ENCODE measurements at places on chromosomes 1 and 21.

DNA sequence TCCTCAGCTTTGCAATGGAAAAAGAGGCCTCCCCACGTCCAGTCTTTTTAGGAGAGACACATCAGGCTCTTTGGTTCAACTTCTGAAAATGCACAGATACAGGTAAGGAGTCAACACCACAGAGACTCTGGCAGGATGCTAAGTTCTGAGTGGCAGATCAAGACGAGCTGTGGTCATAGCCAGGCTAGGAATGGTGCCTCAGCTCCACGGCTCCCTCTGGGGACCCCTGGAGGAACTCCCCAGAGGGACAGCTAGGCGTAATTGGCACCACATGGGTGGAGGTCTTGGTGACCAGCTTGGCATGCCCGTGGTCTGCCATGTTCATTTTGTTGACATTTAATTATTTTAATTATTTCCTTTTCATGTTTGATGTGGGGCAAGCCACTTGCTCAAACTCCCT lies 206.1 kb downstream of the KAZN start:
- no peak for DNase-seq

GRCh38 chr1:155255243-155256007 lies at the start of gene ENTREP3:
Gene ENTREP3, minus strand, starts transcription at chr1:155255483. Its CDS starts 606 bp downstream, at chr1:155254877.
- peak; percentile 93 for DNase-seq

DNA sequence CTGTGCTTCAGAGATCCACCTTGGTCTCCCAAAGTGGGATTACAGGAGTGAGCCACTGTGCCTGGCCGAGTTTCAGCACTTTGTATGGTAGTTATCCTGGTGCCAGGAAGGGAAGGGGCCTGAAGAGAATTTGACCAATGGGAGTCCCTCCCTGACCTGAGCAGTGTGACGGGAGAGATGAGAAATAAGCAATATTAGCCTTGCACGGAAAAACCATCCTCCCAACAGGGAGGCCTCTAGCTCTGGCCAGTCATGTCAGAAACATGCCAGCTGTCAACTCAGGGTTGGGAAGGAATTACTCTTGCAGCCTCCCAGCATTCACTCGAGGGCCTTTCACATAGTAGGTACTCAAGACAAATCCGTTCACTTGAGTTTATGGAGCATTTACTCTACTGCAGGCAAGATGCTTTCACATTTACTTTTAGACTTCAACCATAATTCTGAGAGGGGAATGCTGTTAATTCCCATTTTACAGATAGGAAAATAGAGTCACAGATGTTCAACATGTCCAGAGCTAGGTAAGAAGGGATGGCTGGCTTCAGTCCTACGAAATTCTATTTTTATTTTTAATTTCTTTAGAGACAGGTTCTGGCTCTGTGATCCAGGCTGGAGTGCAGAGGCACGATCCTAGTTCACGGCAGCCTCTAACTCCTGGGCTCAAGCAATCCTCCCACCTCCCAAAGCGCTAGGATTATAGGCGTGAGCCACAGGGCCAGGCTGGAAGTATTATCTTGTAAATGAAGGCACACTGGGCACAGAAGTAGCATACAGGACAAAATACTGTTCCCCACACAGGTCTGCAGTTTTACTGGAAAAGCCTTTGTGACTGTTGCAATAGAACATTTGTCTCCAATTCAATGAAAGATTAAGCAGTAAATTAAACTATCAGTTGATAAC lies 3.2 kb upstream of the ATP13A2 start:
- DNase-seq, result no peak

DNA sequence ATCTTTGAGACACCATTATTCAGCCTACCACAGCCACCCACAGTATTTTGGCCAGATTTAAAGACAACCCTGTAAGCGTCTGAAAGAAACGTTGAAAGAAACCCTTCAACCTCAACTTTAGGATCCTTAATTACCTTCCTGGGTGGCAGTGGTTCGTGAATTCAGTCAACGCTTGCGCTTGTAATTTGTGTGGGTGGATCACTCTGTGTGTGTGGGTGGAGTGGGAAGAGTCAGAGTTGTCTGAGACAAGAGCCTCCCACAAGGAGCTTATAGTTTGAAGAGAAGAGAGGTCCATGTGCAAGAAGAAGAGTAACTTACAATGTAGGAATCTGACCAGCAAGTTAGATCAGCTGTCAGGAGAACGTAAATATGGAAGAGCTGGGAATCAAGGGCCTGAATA lies 8.4 kb downstream of the COQ8A start:
- no peak for DNase-seq

- no peak for DNase-seq
Observed at GRCh38 chr1:235068158-235069121, 60.2 kb downstream of the TOMM20 start.

Data from lung (tissue), 17 donors.